Fibroblast of lung (primary cell): ENCODE measurements at places on chromosomes 1 and 21.
A peak's percentile ranks its signal among the peaks of the same experiment; 100 is the strongest.

- DNase-seq, result no peak
Observed at GRCh38 chr1:53137729-53138128, 4.7 kb downstream of the SLC1A7 start.

DNA sequence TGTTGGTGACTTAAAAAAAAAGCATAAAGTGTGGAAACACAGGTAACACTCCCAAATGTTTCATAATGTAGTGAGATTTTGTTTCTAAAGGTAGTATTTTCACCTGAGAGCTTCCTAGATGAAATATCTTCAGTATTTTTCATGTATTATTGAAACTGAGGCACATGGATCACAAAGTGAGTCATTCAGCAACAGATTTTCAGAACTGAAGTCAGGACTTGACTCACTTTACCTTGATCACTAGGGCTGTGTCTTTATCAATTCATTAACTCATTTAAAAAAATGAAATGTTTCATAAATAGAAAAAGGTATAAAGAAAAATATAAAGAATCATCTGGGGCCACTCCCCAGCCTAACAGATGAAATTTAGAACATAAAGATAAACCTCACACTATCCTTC is 66.5 kb upstream of the RCC1 start:
- DNase-seq, result no peak

DNA sequence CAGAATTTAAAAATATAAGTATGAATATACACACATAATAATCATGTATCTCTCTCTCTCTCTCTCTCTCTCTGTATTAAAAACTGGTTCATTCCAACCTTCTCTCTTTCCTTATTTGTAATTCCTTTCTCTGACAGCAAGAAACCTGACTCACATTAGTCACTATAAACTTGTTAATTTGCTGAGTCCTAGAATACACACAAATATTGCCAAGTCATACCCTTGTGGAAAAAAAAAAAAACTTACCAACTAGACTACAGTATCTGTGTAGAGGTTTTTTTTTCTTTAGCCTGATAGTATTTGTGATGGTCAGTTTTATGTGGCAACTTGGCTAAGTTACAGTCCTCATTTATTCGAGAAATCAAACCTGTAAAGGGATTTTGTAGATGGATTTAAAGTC is 26.3 kb upstream of the NHLH2 start:
- no peak for DNase-seq

DNA sequence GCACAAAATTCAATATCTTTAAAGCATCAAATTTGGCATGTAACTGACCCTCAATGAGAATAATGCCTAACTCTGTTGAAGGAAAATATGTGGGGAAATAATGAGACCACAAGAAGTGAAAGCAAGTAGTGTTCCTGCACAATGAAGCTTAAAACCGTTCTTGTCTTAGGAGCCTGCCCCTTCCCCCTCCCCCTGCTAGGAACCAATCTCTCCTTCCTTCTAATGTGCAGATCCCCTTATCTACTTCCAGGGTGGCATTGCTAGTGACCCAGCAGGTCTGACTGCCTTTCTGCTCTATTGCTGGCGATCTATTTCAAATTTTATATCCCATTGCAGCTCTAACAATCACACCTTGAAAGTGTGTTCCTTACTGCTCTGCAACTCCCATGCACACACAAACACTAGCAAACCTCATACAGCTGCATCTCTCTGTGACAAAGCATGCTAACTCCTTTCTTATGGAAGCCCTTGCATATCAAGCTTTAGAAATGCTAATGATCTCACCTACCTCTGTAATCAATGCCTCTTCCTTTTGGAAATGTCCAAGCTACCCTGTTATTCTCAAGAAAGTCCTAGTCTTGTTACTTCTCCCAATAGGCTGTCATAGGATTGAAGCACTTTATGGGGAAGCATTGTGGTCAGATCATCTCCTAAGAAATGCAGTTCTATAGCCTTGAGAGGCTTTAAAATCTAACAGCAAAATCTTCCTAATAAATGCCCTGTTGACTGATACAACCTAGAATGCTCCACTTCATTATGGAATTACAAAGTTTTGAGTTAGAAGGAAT is 26.5 kb downstream of the BCL9 start:
- no peak for DNase-seq

DNA sequence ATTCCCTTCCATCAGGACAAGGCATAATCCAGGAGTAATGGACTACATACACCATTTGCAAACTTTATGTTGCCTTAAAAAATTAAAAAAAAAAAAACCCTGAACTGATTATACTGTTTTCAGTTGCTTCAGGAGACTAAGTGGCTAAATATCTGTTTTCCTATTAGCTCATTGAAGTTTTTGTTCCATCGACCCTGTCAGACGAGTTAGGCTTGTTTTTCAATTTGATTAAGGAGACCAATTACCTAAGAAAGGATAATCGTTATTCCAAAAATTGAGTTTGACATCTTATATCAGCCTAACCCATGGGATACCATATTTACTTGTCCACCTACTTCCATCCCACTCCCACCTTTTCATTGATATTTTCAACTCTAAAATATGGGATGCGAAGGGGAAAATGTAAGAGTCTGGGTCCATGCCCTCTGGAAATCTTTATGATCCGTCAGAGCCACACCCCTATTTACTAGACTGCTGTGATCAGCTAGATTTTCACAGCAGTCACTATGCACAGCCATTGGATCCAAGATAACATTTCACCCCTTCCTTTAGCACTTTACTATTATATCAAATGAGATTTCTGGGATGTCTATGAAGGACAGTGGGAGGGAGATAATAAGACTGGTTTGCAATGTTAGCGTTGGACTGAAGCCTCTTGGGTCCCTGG is 41.0 kb downstream of the IL12RB2 start:
- DNase-seq, result no peak

DNA sequence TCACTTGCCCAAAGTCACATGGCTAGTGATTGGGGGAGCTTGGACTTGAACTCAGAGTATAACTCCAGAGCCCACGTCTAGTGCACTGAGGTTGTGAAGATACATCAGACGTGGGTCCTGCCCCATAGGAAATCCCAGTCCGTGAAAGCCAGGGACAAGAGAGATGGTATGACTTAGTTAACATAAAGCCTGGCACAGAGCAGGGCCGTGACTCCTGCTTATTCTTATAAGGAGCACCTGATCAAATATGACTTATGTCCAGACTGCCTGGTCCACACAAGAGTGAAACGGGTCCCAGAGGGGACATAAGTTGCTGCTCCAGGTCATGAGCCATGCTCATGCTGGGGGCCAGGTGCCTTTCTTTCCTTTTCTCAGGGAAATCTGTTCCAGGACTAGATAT is 166.3 kb upstream of the USP24 start:
- no peak for DNase-seq

DNA sequence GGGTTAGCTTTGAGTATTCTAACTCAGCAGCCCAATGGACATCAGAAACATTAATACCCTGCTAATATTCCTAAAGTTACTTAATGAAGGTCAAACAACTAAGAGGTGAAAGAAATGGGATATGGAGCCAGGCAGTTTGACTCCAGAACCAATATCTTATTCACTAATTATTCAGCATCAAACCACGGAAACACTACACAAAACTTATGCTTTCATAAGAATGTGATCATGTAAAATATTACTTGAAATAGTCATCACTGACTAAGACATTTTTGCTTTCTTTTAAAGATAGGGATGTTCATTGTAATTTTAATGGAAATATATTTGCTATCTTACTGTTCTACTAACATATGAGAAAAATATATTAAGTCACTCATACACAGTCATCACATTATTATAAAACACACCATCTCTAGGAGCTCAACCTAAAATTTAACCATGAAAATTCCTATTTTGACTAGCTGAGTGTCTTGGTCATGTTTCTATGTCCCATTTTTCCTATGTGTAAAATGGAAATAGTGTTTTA is 240.9 kb downstream of the KCTD3 start:
- DNase-seq, result no peak

- no peak for DNase-seq
Observed at GRCh38 chr1:201212056-201212455, 21.4 kb downstream of the IGFN1 start.

DNA sequence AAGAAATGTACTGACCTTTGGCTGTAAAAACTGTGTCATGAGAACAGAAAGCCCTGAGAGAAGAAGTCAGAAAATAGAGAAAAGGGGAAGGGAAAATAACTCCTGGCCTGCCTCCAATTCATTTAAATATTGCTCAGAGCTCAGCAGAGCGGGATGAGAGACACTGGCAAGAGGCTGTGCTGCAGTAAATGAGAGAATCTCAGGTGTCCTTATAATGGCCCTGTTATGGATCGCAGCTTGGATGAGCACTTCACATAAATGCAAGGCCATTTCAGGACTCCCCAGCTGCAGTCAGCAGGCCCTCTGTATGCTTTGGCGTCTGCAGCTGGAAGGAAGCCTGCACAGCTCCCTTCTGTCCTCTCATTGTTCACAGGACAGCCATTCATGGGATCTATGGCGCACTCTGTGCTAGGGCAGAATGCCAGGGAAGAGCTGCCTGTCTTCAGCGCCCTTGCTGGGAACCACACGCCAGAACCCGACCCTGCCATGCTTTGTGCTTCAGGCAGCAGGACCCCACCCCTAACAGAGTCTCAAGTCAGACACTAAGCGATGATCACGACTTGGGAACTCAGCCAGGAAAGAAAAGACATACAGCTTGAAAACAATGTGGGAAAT is 20.7 kb upstream of the ABCB10 start:
- DNase-seq, result peak; percentile 42

DNA sequence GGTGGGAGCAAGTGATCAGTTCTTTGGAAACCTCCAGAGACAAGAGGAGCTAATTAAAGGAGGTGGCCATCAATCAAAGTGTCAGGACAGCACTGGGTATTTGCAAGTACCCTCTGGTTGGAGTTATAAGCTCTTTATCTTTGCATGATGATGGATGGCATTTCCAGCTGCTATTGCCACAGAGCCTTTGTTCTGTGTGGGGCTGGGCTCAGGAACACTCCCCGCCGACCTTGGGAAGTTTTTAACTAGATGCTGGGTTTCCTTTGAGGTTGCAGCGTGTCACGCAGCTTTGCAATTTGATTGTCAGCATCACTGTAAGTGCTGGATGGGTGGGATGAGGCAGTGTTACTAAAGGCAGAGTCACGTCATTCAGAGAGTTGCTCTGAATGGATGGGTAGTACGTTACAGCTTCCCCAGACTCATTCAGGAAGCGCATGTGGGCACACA is 68.9 kb downstream of the CNIH3 start:
- peak; percentile 31 for DNase-seq

DNA sequence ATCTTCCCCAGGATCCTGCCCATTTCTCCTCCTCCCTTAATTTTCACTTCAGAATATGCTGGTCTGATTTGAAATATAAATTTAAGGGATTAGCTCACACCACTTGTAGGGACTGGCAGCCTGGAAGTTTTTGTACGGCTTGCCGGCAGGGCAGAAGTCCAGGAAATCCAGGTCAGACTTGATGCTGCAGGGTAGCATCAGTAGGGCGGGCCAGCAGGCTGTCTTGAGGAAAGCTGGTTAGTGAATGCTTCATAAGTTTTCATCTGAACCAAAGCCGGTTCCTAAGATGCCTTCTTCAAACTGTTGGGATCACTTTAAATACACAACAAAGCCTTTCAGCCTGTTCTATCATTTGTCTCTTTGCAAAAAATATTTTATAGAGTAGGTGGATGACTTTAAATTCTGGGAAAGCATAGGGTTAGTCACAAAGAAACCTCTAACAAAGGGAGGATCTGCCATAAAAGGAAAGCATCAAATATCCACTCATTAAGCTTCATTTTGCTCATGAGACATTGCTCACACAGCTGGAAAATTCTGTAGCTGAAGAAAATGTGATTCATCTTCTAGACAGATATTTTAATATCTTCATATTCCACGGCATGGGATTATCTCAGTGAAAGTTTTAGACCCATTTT is 90.7 kb upstream of the GFI1 start:
- peak; percentile 8 for DNase-seq

GRCh38 chr1:235058695-235059094 is 69.9 kb downstream of the TOMM20 start:
- DNase-seq, result no peak

DNA sequence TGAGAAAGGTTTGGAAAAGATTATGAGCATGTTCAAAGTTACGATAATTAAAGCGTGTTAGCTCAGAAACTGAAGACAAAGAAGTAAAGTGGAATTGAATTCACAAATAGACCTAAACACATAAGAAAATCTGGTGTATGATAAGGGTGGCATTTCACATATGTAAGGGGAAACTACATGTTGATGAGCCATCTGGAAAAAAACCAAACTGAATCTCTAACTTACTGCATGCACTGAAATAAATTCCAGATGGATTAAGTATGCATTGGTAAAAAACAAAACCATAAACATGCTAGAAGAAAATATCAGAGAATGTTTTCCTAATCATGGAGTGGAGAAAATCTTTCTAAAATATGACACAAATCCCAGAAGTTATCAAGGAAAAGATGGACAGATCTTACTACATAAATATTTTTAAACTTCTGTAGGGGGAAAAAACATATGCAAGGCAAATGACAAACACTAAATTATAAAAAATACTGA is 34.0 kb upstream of the CTPS1 start:
- no peak for DNase-seq
